ENCODE measurements at places on chromosomes 1 and 21. TPM values are rescaled to one million over a fixed set of nuclear protein-coding genes. Genes with fewer than 3 reads are reported as not detected.
A peak's percentile ranks its signal among the peaks of the same experiment; 100 is the strongest.

DNA sequence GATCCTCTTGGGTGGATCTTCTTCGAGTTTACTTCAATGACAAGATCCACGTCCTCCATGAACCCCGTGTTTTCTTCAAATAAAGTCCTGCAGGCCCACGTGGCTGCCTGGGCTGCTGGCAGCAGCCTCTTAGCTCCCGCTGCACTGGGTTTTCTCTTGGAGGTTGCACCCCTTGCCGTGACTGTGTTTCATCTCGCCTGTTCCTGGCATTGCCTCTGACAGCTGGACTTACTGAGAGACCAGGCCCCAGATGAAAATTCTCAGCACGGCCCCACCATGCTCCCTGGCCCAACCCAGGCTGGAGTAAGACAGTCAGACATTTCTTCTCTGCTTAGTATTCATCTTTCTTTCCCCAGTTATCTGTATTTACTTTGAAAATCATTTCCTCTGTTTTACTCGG is 274.8 kb upstream of the RUNX1 start:
- H3K4me3 ChIP-seq = no peak overlapping the region
- no peaks in the 10 kb centered on the region for H3K36me3 ChIP-seq

- DNase-seq = no peak
- H3K27ac ChIP-seq = peak overlapping the region; percentile 80
- H3K4me3 ChIP-seq = peak overlapping the region; percentile 87
These were observed 500 bp upstream of the PEA15 start for GRCh38 chr1:160204526-160205241.

DNA sequence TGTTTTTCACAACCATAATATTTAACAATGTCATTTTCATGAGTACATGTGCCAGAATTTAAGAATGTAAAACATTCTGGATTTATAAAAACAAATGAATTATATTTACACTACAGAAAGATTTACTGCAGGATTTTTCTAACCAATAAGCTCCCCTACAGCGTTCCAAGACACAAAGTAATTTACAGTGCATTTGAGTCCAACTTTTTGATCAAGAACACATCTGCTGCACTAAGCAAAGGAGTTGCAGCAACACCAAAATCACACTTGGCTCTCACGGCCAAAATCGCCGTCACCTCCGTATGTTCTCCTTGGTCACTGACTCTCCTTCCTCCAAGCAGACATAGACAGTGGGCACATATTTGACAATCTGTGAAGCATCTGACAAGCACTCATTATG is 7.7 kb downstream of the VPS26C start:
- no peak overlapping the region for H3K4me3 ChIP-seq
- H3K27ac ChIP-seq = peak overlapping the region; percentile 95
- peaks cover 36% of the 10 kb centered on the region for H3K4me1 ChIP-seq
- H3K27me3 ChIP-seq = no peaks in the 10 kb centered on the region
- H3K36me3 ChIP-seq = peaks cover 35% of the 10 kb centered on the region

- H3K4me3 ChIP-seq = no peak overlapping the region
- no peak for DNase-seq
- peaks cover 30% of the 10 kb centered on the region for H3K27me3 ChIP-seq
These were observed 142.1 kb upstream of the ARHGEF16 start for GRCh38 chr1:3312310-3312897.

DNA sequence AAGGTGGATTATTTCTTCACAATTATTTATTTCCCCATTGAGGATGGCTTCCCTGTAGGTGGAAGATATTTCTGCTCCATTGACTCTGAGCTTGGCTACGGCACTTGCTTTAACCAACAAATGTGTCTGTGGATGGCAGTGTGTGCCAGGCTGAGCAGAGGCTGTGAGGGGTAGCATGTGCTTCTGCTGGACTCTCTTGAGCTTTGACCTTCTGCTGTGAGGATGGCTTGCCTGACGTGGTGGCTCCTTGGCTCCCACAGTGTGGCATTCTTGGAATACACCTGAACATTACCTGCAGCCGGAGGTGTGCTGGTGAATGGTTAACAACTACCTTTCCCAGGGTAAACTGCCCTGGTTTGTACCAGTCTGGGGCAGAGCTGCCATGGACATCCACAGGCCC is 46.8 kb downstream of the WDR3 start:
- H3K27me3 ChIP-seq = peaks cover 4% of the 10 kb centered on the region
- no peaks in the 10 kb centered on the region for H3K36me3 ChIP-seq
- no peak overlapping the region for H3K4me3 ChIP-seq
- H3K27ac ChIP-seq = no peak overlapping the region
- DNase-seq = no peak
- no peaks in the 10 kb centered on the region for H3K4me1 ChIP-seq

Gene NENF
- 36.4 TPM for total RNA-seq

Gene CDA
- total RNA-seq = not detected

Gene PPP1R12B
- total RNA-seq = 10.0 TPM

Data from activated naive CD8-positive, alpha-beta T cell treated with anti-CD3 and anti-CD28 coated beads for 36 hours (primary cell).